ENCODE measurements at places on chromosomes 6 and 20.

- peak; percentile 37 for DNase-seq
Observed at GRCh38 chr6:170584954-170585498, 589 bp upstream of the PDCD2 start.

DNA sequence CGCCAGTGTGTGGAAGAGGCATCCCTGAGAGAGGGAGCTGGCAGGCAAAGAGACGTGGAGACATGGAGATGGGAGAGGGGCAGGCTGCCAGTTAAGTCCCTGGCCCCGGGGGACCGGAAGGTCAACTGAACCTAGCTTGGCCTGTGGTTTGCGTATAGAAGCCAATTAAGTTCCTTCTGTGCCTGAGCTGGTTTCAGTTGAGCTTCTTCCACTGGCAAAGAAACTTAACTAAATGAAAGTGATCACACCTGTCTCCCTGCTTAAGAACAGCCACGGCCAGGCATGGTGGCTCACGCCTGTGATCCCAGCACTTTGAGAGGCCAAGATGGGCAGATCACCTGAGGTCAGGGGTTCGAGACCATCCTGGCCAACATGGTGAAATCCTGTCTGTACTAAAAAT lies 26.7 kb upstream of the NNAT start:
- DNase-seq, result no peak

DNA sequence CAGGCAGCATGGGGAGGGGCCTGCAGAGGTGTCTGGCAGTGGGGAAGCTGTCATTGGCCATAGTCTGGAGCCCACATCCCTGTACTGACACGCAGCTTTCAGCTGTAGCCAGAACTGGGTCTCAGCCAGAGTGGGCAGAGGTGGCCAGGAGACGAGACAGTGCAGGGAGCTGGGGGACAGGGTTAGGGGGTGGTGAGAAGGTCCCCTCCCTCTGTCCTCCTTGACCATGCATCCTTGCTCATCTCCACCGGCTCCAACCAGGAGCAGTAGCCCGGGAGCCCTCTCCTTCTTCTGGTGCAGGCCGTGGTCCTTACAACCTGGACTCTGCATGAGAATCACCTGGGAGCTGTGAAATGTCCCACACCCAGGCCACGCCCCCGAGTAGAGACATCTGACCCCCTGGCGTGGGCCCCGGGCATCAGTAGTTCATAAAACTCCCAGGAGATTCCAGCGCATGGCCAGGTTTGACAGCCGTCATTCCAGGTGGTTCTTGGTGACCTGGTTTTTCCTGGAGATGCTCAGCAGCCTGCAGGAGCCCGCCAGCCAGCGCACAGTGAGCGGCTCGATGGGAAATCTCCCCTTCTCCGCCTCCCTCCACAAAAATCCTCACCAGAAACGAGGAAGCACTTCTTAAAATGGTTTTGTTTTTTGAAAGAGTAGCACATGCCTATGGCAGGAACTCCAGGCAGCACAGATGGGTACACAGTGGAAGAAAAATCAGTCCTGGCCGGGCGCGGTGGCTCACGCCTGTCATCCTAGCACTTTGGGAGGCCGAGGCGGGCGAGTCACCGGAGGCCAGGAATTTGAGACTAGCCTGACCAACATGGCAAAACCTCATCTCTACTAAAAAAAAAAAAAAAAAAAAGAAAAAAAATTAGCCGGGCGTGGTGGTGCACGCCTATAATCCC lies 56.2 kb downstream of the ADNP start:
- no peak for DNase-seq

DNA sequence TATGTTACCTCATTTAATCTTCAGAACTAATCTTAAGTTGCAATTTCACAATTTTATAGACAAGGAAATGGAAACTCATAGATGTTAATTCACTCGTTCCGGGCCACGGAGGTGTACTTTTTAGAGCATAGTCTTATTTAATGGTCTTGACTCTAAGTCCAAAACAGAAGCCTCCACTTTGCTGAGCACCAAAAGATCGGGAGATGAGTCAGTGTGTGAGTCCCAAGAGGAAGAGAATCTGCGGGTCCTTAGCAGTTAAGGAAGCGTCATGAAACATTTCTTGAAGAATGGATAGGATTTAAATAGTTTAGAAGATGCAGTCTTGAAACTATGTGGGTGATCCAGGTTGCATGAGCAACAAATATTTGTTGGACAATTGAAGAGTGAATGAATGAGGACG lies 231.8 kb upstream of the QKI start:
- no peak for DNase-seq

Data from NCI-H510A treated with DMSO at 0.1 percent for 48 hours (cell line).